ENCODE measurements at places on chromosomes 7 and 10.

GRCh38 chr7:112707655-112708054 is 82.5 kb downstream of the TMEM168 start:
- DNase-seq: no peak

GRCh38 chr10:48945441-48946130 is 5.9 kb upstream of the LRRC18 start:
- DNase-seq: no peak

- DNase-seq: no peak
Measured at GRCh38 chr10:34281661-34282582, 533.2 kb downstream of the PARD3 start.

- DNase-seq: no peak
Measured at GRCh38 chr7:92714767-92715166, 121.6 kb downstream of the CDK6 start.

- DNase-seq: no peak
Measured at GRCh38 chr10:77404810-77405209, 232.8 kb downstream of the KCNMA1 start.

DNA sequence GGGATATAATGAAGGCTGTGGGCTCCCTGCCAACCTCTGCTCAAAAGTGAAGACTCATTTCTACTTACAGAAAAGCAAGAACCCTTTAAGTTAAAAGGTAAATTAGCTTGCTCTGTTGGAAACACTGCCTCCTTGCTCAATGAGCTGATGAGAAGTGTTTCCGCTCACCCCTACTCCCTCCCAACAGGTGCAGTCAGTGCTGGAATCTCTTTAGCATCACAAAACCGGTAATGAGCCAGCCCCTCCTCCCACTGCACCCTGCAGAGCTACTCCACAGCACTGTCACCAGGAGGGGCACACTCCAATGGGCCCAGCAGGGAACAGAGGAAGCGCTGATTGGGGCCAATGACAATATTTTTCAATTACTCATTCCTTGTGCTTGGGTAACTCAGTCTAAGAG is 262.5 kb downstream of the TCERG1L start:
- no peak for DNase-seq

DNA sequence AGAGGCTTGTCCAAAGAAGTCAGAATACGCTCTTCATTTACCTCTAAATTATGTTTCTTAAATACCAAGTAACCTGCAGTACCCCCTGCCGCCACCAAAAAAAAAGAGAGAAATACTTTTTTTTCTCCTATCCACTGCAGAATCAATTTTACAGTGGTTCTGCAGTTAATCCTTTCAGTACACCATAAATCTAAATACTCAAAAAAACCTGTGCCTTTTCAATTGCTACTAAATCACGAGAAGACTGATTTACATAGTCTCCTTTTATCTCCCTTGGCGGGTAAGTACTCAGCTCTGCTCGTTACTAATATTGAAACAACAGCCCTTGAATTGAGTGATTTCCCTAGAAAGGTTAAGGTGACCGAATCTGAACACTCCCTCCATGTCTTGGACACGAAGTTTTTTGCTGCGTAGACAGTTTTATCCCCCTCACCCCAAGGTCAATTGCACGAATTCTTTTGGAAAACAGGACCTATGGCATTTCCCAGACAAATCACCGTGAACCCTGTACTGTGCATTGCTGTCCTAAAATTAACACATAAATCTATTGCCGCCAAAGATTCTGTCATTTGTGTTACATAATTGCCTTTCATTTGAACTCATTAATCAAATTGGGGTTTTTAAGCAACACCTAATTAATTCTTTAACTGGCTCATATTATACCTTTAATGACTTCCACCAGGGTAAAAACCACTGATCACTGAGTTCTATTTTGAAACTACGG is 512 bp upstream of the VIM start:
- DNase-seq: no peak

- no peak for DNase-seq
Measured at GRCh38 chr10:113099431-113100183, 149.6 kb downstream of the TCF7L2 start.

DNA sequence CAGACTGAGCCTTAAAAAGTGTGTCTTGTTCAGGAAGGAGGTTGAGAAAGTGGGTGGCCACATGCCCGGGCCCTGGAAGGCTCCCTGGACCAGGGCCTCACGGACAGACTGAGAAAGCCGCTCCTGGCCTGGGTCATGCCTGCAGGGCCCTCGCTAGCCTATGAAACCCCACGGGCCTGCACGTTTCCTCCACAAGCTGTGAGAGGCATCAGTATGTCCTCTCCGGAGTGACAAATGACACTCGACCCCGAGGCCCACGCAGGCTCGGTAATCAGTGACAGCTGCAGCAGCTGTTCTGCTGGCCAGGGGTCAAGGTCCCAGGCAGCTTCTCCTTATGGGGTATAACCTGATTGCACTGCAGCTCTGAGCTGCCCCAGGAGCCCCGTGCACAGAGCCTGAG is 47.6 kb downstream of the ASB13 start:
- DNase-seq: no peak

GRCh38 chr7:6648815-6649104 is 11.6 kb downstream of the ZNF316 start:
- no peak for DNase-seq

DNA sequence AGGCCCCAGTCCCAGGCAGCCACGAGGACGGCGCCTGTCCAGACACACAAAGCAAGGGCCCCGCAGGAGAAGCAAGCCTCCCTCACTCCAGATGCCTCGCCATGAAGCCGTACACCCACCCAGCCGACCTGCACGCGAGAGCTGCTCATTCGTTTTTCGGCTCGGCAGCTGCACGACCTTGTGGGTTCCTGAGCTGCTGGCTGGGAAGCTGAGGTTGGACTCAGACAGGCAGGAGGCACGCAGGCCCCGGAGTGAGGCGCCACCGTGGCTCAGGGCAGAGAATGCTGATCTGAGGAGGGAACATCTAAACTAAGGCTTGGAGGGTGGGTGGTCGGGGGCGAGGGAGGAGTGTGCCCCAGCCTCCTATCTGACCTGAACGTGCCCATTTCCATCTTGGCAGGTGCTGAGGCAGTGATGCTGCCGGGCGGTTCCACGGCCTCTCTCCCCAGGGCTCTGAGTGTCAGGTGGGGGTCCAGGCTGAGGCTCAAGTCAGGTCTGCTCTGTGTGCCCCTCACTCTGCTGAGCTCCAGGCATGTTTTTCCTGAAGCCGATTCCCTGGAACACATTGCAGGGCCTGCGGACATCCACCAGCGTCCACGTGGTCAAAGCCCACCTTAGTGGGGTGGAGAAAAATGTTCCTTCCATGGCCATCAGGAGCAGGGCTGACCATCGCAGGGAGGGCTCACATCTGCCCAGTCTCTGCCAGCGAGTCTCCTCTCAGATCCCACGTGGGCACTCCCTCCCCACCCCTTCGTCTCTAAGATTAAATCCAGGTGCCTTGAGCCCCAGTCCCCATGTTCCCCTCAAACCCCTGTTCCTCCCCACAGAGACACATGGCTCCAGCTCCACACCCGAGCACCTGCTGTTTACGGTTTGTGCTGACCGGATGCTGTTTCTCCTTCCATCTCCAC is 28.1 kb upstream of the FAM20C start:
- DNase-seq: no peak

GRCh38 chr7:110531186-110531585 is 559.7 kb upstream of the LRRN3 start:
- DNase-seq: no peak

DNA sequence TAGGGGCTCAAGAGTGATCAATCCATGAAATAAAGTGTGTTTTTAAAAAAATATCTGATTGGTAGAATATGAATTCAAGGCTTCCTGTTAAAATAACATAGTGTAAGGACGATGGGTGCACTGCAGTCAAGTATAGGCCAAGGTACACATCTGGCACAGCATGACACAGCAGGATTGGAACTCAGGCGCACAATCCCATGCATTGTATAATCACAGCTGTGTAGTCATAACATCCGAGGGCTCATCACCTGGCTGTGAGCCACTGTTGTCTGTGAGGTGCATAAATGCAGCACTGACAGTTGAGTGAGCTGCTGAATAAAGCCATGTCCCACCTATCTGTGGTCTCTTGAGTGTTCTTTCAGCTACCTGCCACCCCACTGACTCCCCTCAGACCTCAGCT is 142.3 kb upstream of the HPS1 start:
- DNase-seq: no peak

DNA sequence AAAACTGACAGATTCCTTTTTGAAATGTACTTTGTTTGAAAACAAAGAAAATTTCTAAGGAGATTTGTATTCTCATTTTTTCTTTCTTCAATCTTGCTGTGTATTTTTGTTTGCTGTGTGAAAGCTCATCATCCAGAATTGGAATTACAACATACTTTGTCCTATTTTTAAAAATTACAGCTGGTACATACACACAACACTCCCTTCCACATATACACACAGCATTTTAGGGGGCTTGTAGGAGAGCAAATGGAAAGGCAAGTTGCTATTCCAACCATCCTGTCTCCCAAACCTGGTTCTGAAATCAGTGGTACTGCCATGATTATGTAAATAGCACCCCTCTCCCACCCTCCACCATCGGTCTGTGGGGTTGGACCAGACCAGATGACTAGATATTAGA is 101.1 kb upstream of the SAMD8 start:
- DNase-seq: no peak

DNA sequence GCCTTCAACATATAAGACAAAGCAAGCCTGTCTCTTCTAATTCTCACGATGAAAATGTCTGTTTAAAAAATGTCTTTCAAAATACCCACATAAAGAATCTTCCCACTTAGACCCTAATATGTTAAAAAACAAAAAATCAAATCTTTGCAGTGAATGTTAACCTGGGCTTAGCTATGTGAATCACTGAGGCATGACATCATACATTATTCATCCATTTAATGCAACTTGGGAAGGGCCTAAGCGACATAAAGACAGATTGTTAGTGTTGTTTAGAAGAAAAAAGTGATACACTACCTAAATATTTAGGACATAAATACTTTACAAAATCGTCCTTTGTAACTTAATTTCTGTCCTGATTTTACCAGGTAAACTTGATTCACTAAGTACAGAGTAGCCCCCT is 648.5 kb upstream of the NRP1 start:
- DNase-seq: no peak

DNA sequence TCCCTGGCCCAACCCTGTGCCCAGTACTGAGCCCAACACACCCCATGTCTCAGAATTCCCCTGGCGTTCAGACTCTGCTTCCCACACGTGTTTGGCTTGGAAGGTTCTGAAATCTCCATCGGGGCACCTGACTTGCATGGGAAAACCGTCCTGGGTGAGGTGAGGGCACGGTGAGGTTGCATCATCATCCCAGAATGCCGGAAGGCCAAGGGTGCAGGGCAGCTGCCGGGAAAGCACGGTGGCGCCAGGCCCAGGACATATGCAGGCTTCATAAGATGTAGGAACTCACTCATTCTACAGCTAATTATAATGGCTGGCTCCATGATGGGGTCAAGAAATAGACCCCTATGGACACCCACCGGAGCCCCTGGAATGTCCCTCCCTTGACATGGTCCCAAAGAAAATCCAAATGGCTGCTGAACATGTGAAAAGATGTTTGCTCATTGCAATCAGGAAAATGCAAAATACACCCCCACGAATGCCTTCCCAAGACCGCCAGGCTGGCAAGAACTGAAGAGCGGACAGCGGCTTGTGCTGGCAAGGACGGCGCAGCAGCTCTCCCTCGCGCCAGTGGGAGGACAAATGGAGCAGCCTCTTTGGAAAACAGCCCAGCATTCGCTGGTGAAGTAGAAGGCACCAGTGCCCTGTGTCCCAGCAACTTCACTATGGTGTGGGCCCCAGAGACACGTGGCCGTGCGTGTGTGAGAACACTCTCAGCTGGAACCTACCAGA is 2.3 kb downstream of the KNDC1 start:
- DNase-seq: no peak

- no peak for DNase-seq
Measured at GRCh38 chr7:72445075-72445474, 32.9 kb upstream of the CALN1 start.

- no peak for DNase-seq
Measured at GRCh38 chr10:31343009-31343408, 24.0 kb downstream of the ZEB1 start.

DNA sequence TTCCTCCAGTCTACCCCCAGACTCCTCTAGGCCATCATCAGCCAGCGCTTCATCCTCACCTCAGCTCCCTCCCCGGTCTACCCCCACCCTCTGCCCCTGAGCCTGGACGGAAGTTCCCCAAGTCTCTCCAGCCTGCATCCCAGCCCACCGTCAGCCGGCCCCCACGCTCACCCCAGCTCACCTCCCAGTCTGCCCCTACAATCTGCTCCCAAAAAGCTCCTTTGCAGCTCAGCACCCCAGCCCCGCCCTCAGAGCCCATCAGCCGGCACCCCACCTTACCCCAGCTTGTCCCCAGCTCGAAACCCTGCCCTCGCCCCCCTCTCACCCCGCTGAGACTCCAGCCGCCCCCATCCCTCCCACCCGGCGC is 322 bp upstream of the RAMP3 start:
- DNase-seq: no peak

GRCh38 chr10:89235073-89235798 is 16.3 kb downstream of the LIPA start:
- DNase-seq: no peak

GRCh38 chr10:112951359-112952281 is 1.6 kb downstream of the TCF7L2 start:
- peak; percentile 48 for DNase-seq

- no peak for DNase-seq
Measured at GRCh38 chr7:159137906-159138305, 6.8 kb downstream of the VIPR2 start.

- DNase-seq: no peak
Measured at GRCh38 chr10:72274213-72274729, 547 bp downstream of the DDIT4 start.

- DNase-seq: no peak
Measured at GRCh38 chr10:92103376-92104090, 180.0 kb downstream of the BTAF1 start.

DNA sequence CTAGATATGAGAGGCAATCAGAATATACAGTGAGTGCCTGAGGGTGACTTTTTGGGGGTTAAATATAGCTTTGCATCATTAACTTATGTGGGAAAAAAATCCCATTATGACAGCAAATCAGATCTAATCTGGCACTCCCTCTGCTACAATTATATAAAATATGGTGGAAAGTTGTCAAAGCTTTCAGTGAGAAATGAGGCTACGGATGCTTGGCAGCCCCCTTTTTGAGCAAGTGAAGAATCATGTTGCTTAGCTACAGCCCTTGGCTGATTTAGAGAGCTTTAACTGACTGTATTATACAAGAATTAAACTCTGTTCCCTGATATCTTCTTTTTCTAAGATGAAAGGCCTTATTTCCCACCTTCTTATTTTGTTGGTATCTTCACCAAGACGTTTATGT is 57.4 kb downstream of the GPR158 start:
- DNase-seq: no peak

- no peak for DNase-seq
Measured at GRCh38 chr10:80894311-80894791, 356.6 kb downstream of the SH2D4B start.

GRCh38 chr7:103985565-103986126 is 3.8 kb downstream of the RELN start:
- no peak for DNase-seq
